LHCN-M2 (cell line): ENCODE measurements at places on chromosomes 5 and 9. TPM values are rescaled to one million over a fixed set of nuclear protein-coding genes. Genes with fewer than 3 reads are reported as not detected.
A peak's percentile ranks its signal among the peaks of the same experiment; 100 is the strongest.

- DNase-seq: no peak
Observed at GRCh38 chr9:93380410-93381060, 71.0 kb upstream of the FAM120A start.

- DNase-seq: peak; percentile 61
Observed at GRCh38 chr5:143641549-143642355, 170.2 kb upstream of the HMHB1 start.

DNA sequence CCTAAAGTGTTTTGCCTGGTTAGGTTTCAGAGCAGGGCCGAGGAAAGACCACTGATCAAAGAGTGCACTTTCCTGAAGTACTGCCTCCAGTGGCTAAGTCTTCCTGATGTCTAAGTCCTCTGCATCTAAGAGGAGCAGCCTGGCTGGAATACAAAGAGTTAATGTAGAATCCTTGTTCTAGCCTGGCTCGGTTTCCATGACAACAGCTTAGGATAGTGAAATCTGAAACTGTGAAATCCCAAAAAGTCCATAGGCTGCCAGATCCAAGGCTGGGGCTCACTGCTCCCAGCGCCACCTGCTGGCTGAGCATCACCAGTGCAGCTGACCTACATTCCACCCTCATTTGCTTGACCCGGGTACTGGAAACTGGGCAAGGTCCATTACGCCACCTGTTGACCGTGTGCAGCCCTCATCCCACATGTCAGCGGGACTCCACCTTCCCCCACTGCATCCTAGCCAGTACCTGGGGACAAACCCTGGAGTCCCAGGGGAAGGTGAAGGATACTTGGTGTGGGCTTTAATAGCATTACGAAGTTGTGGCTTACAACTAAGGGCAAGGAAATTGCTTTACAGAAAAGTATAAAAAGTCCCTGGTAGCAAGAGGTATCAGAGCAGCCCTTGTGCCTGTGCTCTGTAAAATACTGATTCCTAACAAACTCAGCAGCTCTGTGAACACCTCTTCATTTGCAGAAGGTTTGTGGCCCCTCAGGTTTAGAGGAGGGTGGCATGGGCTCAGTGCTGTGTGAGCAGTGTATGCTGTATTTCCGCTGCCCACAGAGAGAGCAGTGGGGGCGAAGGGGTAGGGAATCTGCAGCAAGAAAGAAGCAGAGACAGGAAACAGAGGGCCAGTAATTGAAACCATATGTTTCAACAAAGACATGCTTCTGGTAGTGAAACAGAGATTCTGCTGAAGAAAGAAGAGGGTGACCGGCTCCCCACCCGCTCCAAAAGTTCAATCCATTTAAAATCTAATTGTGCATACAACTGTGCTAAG, 36.0 kb downstream of the PCDHGC5 start:
- DNase-seq: peak; percentile 98

- DNase-seq: no peak
Observed at GRCh38 chr9:19464061-19464763, 55.4 kb downstream of the ACER2 start.

DNA sequence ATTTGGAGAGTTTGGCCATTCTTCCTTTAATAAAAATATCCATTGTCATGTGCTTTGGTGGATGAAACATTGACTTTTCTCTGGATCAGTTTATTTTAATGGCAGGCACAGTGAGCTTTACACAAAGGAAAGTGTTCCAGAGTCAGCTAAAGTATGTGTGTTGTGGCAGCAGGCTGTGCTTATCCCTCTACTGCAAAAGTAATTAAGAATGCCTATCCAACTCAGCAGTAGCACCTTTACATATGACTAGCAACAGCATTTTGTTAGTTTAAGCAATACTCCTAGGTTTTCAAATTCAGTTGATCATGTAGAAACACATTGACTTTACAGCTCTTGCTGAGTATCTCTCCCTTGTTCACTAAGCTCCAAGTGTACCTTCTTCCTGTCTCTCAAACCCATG, 730.5 kb upstream of the RGMB start:
- DNase-seq: no peak

BRINP1 gene
- 0.23 and 0.26 TPM in 2 replicates for total RNA-seq
